Urothelium cell line (cell line): ENCODE measurements at places on chromosomes 11 and 22.

GRCh38 chr22:19722982-19723231 is 432 bp upstream of the GP1BB start:
- DNase-seq: no peak

DNA sequence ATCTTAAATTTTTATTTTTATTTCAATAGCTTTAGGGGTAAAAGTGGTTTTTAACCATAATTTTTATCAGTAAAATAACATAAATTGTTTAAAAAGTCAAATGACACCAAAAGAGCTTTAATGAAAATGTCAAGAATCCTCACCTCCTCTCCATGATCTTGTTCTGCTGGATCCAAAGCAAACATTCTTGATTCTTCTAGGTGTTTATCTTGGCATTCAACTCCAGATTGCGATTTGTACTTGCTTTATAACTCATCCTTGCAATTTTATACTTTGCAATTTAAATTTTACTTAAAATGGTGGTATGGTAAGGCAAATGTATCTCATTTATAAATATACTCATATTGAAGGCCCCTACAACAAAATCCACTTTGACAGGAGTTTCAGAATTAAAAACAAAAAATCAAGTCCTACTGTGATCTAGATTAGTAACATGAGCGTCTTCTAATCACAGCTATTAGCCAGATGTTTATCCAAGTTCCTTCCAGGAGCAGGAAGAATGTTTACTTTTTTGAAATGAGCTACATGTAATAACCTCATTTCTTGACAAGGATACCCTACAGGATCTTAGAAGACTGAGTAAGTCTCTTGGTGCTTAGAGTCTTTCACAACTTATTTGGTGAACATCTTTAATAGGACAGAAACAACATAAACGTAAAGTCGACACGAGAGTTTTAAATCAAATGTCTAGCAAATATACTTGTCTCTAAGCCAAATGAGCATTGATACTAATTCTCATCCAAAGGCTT is 72.4 kb upstream of the CARD18 start:
- DNase-seq: no peak

GRCh38 chr22:19942157-19943081 is 801 bp upstream of the TXNRD2 start:
- DNase-seq: peak; percentile 49

GRCh38 chr11:22192642-22193347 is at the start of gene ANO5:
Gene ANO5, plus strand, starts transcription at chr11:22193085. Its CDS starts 408 bp downstream, at chr11:22193493.
- DNase-seq: peak; percentile 82

- no peak for DNase-seq
These were observed 17.0 kb upstream of the SORL1 start for GRCh38 chr11:121435132-121435531.

- no peak for DNase-seq
These were observed 3.6 kb downstream of the C11orf87 start for GRCh38 chr11:109425554-109425953.

- DNase-seq: no peak
These were observed 1.7 kb upstream of the CELSR1 start for GRCh38 chr22:46539169-46539568.

- no peak for DNase-seq
These were observed 122.7 kb upstream of the GUCY1A2 start for GRCh38 chr11:107140983-107141382.

DNA sequence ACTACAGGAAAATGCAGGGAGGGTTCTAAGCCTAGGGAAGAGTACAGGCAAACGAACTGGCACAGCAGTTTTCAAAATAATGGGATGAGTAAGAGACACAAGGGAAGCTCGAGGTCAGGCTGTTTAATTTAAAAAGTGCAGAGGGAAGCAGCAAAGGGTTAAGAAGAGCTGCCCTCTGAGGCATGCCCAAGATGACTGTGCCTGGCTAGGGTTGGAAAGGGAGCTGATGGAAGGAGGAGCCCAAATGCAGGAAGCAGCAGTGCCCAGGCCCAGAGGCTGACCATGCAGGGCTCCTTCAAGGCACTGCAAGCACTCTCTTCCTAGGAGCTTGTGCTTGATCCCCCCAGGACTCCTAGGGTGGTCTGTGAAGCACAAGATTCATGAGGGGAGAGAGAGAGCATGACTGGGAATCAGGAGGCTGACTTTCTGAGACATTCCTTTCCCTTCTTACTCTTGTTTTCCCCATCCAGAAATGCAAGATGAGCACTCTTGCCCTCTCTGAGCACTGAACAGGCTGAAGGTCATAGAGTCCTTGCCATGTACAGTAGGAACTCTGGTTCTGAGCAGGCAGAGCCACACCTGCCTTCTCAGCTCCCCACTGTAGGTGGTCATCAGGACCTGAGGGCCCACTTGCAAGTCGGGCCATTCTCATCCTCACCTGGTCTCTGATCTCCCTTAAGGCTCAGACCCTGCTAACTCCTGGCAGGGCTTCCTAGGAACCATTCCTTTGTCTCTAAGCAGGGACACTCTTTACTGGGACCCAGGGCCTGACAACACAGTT is 46.7 kb upstream of the DRD2 start:
- DNase-seq: no peak

GRCh38 chr11:65404210-65404609 is 17.8 kb downstream of the FRMD8 start:
- DNase-seq: no peak

- DNase-seq: no peak
These were observed 39.8 kb downstream of the GAB2 start for GRCh38 chr11:78377625-78378418.

- DNase-seq: peak; percentile 55
These were observed 90.0 kb downstream of the ARHGAP42 start for GRCh38 chr11:100777103-100777502.

- DNase-seq: no peak
These were observed 362.1 kb upstream of the PDGFD start for GRCh38 chr11:104526006-104526405.

- DNase-seq: peak; percentile 72
These were observed 14.6 kb upstream of the P2RY6 start for GRCh38 chr11:73257342-73258103.

GRCh38 chr22:31082606-31083376 is 1.7 kb downstream of the SMTN start:
- DNase-seq: peak; percentile 83

- DNase-seq: no peak
These were observed 29.9 kb downstream of the PIWIL3 start for GRCh38 chr22:24744638-24745037.

DNA sequence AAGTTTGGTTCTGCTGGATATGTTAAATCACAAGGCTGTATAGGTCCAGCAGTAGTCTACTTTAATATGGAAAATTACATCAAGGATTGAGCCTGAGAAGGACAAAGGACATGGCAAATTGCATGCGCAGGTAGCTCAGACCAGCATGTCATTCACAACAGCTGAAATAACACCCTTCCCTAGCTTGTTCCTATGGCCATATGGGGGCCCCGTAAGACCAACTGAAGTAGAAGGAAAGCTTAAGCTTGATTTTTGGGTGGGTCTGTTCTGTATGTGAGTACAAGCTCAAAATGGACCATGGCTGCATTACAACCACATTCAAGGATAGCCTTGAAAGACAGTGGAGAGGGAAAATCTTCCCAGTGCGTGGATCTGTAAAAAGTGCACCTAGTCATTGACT is 20.6 kb upstream of the PDE3B start:
- DNase-seq: no peak

DNA sequence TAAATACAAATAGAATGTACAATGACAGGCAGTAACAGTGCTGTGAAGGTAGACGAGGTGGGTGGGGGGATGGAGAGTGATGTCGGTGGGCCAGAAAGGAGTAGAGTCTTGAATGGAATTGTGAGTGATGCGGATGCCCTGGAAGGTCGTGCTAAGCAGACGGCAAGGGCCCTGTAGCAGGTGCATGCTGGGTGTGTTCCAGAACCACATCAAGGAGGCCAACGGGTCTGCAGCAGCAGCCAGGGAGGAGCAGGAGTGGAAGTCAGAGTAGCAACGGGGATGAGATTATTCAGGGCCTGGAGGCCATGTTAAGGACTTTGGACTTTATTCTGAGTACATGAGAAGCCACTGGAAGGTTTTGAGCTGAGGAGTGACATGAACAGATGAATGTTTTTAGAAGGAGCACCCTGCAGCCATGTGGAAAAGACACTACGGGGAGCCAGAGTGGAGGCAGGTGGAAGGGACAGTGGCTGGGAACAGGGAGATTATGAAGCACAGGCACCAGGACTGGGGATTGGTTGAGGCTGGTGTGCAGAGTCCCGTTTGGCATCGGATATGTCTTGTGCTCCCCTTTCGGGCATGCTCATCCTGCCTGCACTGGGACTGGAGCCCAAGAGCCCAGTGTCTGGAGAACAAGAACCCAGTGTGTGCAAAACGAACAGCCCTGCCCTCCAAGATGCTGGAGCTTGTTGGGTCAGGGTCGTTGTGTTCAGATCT is 74.1 kb downstream of the COMMD9 start:
- DNase-seq: no peak

DNA sequence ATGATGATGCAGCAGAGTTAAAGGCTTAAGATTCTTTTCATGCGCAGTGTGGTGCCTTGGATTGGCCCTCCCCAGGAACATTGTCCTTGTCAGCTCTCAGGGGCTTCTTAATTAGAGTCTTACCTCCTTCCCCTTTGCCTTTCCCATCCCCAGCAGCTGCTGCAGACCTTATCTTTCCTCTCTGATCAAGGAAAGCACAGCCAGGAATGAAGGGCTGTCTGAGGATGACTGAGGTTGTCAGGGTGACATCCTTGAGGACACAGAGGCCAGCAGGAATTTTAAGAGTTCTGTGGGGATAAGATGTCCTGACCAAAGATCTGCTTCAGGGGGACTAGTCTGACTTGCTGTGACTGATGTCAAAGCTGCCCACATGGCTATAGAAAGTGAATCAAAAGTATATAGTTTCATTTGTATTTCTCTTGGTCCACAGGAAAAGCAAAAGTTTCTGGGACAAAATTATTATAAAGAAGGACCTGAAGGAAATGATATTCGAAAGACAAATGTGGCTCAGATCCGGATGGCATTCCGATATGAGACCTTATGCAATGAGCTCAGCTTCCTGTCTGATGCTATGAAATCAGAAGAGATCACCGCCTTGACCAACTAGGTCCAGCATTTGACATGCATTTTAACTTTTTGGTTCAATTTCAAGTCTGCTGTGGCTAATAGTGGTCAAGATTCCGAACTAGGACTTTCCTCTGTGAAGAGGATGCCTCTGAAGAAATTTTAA is 35.5 kb downstream of the RNF141 start:
- no peak for DNase-seq

DNA sequence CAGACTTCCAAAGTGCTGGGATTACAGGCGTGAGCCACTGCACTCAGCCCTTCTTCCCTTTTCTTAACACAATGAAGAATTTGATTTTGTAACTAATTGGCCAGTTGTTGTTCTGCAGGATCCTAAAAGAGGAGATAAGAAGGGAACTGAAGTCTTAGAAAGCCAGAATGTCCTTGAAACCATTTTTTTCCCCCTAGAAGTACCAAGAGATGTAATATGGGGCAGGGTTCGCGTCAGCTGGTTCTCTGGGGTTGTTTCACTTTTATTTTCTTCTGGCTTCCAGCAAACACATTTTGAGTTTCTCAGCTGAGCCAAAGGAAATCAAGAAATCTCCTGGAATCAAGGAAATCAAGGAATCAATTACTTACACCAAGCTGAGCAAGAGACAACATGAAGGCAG is 7.6 kb upstream of the NUCB2 start:
- no peak for DNase-seq

DNA sequence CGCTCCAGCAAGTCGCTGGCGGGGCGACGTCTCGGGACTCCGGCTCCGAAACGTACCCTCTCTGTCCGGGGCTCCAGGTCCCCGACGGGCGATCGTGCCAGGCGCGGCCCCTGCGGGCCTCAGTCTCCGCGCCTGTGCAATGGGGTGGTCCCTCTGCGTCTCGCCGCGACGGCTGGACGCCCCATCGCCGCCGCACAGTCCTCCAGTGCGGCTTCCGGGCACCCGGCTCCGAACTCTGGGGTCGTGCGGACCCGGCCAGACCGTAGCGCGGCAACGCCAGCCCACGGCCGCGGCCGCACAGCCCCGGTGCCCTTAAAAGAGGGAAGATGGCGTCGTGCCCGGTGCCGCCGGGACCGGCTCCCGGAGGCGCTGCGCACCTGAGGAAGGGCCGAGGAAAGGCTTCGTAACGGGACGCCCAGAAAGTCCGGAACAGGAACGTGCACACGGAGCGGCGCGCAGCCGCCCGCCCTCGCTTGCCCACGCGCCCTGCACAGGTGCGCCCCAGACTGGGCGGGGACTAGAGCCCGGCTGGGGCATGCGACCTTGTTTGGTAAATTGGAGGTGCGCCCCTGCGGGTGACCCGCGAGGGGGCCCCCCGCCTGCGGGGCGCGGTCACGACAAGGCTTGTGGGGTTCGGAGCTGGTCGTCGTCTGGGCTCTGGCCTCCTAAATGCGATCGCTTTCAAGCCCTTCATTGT is 525 bp downstream of the BIK start:
- no peak for DNase-seq

DNA sequence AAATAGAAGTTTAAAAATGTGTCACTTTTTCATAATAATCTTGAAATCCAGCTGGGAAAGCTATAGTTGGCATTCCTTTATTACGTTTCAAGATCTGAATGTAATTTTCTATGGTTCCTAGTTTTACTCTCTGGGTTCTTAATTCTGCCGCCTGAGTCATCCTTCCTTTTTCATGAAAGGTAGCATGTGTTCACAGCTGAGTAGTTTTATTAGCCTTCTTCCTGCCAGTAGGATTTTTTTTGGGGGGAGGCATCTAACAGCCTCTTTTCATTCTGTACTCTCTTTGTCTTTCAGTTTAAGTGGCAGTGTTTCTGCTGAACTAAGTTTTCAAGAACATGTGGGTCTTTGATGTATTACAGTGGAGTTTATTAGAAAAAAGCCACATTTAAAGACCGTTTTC is 36.5 kb downstream of the OR2AG2 start:
- peak; percentile 21 for DNase-seq

DNA sequence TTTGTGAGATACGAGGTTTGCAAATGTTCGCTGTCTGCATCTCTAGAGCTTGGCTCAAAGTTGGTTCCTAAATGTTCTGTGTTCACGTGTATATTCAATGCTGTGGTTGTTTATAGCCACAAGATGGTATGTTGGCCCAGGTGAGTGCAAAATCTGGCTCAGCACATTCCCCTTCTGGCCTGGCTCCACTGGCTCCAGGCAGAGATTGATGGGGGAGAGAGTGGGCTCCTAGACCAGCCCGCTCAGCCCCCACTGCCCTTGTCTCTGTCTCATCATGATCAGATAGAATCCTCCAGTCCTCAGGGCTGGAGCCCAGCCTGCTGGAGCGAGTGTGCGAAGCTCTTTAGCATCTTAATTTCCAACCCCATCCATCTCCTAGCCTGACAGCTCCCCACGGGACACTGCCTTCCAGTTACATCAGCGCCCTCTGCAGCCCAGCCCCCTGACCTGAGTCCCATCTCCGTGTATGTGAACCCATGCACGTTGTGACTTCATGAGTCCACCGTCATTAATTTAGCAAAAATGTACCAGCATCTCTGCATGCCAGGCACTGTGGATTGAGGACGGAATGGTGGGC is 2.0 kb downstream of the P2RX3 start:
- DNase-seq: no peak

DNA sequence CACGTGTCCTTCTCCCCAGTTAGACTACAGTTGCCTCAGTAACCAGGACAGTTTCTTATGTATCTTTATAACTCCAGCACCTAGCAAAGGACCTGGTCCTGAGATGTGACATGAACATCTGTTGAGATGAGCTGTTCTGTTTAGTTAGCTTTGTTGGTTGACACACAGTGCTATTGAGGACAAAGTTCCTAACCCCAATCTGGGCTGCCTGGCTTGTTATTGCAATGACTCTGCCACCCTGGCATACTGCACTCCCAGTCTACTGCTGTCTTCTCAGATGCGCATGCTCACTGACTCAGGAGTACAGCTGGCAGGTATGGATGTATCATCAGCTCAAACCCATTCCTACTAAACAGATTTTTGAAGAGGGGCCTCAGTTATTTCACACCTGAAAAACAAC is 7.4 kb downstream of the DESI1 start:
- DNase-seq: no peak

GRCh38 chr22:26502688-26503561 is 9.3 kb downstream of the TFIP11 start:
- DNase-seq: peak; percentile 71
